ENCODE measurements at places on chromosomes 3 and 15. TPM values are rescaled to one million over a fixed set of nuclear protein-coding genes. Genes with fewer than 3 reads are reported as not detected.
A peak's percentile ranks its signal among the peaks of the same experiment; 100 is the strongest.

- DNase-seq: no peak
Observed at GRCh38 chr15:61081027-61081322, 148.1 kb downstream of the RORA start.

GRCh38 chr3:102398176-102398575 lies 36.6 kb upstream of the ZPLD1 start:
- no peak for DNase-seq

TUBGCP4 gene
- 24.0 TPM for total RNA-seq

MYL3 gene
- total RNA-seq: not detected

- no peak for DNase-seq
Observed at GRCh38 chr3:178436773-178437172, 99.5 kb upstream of the KCNMB2 start.

MCTP2 gene
- total RNA-seq: 54.2 TPM

GRAMD2A gene
- not detected for total RNA-seq

GOLGA8S gene
- total RNA-seq: 0.09 TPM

- peak; percentile 22 for DNase-seq
Observed at GRCh38 chr3:49869525-49870126, at the start of gene CAMKV. Gene CAMKV, minus strand, starts transcription at chr3:49869906. Its CDS starts 7,518 bp downstream, at chr3:49862388.

DNA sequence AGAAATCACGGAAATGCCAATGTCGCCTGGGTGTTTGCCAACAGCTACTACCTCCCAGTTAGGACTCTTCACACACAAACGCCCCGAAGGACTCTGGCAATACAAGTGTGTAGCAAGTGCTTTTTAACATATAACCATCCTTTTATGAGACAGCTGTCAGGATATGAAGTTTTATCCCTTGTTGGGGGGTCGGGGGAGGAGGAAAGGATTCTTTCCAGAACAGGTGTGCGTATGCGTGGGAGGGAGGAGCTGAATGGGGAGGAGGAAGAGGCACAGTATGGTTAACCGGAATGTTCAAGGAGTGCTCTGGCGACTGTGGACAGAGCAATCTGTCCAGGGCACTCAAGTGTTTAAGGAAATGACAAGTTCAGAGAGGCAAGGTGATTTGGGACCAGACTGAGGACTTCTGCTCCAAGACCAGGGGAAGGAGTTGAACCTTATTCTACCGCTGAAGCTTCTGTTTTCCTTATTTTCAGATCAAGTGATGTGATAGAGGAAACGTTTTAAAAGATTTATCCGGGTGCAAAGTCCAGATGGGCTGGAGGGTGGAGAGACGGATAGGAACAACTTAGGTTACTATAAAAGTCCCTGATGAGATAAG lies 1.3 kb downstream of the TSPAN3 start:
- DNase-seq: no peak

IQCF5 gene
- not detected for total RNA-seq

DNA sequence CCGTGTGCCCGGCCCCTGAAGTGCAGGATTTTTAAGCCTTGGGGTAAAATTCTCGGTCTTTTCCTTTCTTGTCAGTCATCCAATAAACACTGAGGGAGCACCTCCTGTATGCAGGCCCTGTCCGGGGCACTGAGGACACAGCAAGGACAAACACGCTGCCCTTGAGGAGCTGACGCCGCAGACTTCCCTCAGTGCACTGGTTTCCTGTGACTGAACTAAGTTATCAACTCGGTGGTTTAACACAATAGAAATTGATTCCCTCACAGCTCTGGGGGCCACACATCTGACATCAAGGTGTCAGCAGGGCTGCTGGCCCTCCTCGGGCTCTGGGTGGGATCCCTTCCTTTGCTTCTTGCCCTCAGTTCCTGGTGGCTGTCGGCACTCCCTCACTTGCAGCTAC lies 65.1 kb downstream of the ZNF445 start:
- no peak for DNase-seq

Measured in activated B cell treated with CpG ODN at 0.5 μM for 24 hours (primary cell).